ENCODE measurements at places on chromosomes 12 and 14.

DNA sequence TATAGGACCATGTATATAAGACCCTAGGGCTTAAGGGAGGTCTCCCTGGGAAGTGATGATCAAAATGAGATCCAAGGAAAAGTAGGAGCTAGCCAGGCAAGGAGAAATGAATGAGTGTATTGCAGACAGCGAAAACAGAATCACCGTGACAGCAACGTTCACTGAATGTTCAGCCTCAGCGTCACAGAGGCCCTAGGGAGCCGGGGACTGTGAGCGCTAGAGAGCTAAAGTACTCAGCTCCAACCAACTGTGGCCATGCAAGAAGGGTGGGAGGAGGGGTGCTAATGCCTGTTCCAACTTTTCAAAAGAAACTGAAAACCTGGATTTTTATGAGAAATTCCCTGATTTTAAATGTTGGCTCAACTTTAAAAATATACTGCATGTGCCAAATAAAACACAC lies 105.5 kb upstream of the CCND2 start:
- no peak for DNase-seq

GRCh38 chr12:108696111-108696995 lies 35.0 kb downstream of the CORO1C start:
- no peak for DNase-seq

- no peak for DNase-seq
These were observed 362.1 kb downstream of the RAD51B start for GRCh38 chr14:68181519-68182326.

GRCh38 chr12:38332814-38333213 lies 16.2 kb downstream of the ALG10B start:
- DNase-seq: no peak

DNA sequence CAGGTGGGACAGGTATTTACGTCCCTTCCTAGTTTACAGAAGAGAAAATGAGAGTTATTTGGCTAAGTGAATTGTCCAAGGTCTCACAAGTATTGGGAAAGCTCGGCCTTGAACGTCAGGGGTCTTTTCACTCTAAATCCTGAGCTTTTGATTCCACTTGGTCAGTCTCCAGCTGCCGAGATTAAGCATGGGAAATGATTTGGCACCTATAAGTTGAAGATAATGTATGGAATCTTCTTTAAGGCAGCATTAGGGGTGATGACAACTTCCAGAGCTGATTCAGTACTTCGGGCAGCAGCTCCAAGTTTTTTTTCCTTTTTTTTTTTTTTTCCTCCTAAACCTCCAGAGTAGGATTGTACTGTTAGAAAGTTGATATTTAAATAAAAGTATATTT lies 722 bp downstream of the FAM234B start:
- DNase-seq: no peak

DNA sequence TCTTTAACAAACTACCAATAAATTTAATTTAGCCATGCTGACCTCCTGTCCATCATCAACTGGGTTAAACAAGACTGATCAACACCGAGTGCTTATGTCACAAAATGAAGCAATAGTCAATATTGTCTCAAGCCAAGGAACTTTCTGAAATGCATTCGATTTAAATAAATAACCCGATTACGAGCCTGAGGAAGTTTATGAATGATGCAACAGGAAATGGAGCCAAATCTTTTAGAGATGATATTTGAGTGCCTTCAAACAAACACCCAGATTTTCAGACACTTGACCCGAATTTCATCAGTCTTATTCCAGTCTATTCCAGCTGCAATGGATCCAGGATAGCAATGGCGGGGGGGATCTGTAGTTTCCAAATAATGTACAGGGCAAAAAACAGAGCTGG lies 27.9 kb downstream of the FAR2 start:
- DNase-seq: no peak
